D721Med (cell line): ENCODE measurements at places on chromosomes 6 and 20.

DNA sequence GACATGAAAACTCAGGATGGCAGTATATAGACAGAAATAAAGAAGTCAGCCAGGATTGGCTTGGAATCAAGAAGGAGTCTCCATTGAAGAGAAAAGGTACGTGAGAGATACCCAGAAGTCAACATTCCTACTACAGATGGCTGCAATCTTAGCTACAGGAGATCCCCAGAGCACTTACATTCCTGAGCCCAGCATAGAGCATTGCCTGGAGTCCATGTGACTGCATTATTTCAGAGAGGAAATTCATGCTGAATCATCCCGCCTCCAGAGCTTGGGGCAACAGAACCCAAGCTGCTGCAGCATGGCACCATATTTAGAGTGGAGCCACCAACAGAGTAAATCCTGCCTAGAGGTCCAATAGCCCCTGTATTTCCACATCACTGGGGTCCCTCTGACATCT, 125.0 kb upstream of the GRIK2 start:
- DNase-seq, result no peak

GRCh38 chr20:62049342-62050165, 16.1 kb downstream of the TAF4 start:
- DNase-seq, result no peak

GRCh38 chr6:41122918-41123317, 31.2 kb downstream of the TREML1 start:
- no peak for DNase-seq

GRCh38 chr6:122286512-122286911, 112.9 kb upstream of the HSF2 start:
- no peak for DNase-seq

DNA sequence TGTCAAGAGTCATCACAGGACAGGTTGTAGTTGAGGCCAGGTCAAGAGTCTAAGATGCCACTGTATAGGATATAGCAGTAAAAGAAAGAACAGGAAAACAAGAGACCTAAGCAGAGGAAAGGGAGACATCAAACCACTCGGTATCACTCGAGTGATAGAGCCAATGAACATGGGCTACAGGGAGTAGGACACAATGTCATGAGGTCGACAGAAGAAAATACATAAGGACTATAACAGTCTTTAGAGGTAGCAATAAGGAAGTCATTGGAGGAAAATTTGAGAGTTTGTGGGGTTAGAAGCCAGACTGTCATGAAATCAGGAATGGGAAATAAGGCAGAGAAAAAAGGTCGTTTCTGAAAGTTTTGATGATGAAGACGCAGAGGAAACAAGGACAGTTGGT, 99.7 kb downstream of the PRKN start:
- DNase-seq, result no peak

DNA sequence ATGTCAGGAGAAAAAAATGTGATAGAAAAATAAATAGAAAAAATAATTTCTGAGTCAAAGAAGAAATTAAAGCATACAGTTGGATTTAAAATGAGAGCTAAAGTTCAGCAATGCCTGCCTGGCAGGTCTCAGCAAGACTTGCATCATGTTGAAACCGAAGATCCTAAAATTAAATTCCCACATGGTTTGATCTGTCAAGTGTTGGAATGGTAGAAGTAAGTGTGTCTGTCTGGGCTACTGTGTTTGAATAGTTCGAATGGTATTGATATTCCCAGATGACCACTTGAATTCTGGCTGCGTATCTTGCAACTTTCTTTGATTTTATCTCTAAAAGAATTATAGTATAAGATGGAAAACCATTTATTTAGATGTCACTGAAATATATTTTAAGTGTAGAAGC, 1349.6 kb downstream of the EPHA7 start:
- DNase-seq, result no peak

GRCh38 chr6:62367601-62368000, 81.6 kb upstream of the KHDRBS2 start:
- DNase-seq, result no peak

GRCh38 chr6:40550202-40551101, 36.7 kb downstream of the LRFN2 start:
- no peak for DNase-seq

GRCh38 chr6:90428514-90428913, 131.9 kb upstream of the BACH2 start:
- DNase-seq, result no peak

DNA sequence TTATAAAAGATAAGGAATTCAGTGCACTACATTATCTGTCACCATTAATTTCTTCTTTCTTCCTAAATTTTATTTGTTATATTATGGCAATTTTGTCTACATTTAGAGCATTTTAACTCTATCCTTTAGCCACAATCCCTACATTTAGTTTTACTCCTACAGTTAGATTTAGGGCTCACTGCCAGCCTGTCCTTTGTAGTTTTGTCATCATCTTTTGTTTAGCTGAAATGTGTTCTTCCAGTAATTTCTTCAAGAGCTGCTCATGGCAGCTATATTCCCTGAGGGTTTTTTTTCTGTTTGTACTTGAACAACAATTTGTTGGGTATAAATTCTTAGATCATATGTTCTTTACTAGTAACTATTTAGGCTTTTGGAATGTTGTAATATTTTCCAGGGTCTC, 72.7 kb upstream of the B3GAT2 start:
- DNase-seq, result no peak

GRCh38 chr20:50654904-50655303, 36.4 kb downstream of the RIPOR3 start:
- DNase-seq, result no peak

- DNase-seq, result no peak
These were observed 16.4 kb downstream of the TRIM27 start for GRCh38 chr6:28907394-28907793.

DNA sequence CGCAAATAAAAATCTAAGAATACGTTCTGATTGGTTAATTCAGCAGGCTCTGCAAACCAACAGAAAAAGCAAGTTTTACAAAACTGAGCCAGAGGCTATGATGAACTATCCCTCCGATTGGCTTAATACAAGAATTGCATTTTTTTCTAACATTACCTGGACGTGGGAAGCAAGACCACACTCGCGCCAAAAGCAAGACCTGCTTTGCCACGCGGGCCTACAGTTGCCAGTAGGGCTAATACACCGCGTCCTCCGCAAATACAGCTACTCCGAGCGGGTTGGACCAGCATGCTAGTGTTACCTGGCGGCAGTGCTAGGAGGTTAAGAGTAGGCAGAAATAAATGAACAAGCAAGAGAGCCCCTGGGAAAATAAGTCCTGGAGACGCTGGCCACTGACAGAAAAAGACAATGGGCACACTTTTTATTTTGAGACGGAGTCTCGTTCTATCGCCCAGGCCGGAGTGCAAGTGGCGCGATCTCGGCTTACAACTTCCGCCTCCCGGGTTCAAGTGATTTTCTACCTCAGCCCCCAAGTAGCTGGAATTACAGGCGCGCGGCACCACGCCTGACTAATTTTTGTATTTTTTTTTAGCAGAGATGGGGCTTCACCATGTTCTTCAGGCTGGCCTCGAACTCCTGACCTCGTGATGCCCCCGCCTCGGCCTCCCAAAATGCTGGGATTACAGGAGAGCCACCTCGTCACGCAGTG, 131.9 kb upstream of the BTN3A2 start:
- no peak for DNase-seq

DNA sequence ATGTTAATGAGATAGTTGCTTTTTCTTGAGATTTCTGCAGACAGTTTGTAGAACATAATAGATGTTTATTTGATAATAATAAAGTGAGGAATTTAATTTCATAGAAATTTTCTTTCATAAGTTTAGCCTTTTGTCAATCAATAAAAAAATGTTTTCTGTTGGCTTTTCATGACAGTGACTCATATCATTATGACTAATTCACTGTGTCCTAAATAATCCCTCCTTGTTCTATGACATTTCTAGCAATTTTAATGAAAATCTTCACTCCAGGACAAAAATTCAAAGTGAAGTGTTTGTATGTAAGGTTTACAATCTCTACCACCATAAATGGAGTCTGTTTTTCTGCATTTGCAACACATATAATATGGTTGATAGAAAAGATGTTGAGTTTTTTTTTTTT, 109.9 kb downstream of the UTRN start:
- no peak for DNase-seq

DNA sequence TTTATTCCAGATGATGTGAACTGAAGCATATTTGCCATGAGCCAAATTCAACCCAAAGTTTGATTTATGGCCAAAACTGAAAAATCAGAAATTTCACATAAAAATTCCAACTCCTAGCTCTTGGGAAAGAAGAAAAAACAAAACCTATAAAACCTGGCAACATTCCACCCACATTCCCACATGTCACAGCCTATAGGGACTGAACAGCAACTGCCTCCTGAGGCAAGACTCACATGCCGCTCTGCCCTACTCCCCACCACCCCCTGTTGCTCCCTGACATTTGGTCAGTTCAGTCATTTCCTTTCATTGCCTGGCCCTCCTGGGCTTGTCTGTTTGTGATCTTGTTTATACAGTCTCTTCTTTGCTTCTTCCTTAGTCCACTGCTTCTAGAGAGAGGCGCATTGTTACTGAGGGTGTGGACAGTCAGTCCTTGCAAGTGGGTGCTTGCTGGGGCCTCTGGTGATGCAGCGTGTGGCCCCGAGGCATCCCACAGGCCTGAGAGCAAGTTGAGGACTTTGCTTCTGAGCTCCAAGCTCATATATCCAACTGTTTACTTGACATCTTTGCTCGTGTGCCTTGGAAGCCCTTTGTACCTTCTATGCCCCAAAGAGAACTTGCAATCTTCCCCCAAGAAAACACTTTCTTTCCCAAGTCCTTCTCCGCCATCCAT, 31.4 kb downstream of the NFATC2 start:
- DNase-seq, result no peak

- DNase-seq, result no peak
These were observed 32.7 kb downstream of the ACSS1 start for GRCh38 chr20:25025091-25025861.

DNA sequence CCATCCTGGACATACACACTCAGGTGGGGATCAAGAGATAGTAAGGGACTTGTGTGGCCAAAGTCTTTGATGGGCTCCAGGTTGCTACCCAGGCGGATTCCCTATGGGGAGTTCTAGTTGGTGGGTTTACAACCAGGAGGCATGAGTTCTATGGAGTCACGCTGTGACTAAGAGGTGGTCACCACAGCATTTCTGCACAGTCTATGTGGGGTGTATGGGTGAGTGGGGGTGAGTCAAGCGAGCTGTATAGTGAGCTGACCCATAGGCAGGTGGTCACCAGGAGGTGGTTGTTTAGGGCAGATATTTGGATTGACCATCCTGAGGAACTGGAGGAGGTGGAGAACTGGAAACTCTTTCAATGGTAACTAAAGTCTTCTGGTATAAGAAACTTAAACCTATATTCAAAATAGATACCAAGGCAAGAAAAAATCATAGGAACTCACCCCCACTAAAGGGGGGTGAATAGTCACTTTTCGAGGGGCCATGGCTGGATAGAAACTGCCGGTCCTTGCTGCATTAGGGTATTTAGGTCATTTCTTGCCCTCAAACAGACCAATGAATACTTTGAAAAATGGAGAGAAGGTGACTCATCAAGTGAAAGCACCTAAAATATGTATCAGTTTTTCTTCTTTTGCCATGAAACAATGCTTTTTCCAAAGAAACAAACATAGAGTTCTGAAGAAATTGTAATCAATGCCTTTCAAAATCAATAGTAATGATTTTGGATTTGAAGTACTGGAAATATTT, 84.3 kb upstream of the NRN1 start:
- no peak for DNase-seq

DNA sequence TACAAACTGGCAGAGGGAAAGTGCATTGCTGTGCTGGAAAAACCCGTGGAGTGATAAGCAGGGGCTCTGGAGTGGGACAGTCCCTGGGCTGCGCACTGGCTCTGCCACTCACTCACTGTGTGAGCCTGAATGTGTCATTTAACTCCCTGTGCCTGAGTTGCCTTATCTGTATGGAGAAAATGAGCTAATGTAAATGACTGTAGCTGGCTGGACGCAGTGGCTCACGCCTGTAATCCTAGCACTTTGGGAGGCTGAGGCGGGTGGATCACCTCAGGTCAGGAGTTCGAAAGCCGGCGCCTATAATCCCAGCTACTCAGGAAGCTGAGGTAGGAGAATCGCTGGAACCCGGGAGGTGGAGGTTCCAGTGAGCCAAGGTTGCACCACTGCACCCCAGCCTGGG, 18.4 kb upstream of the RPN2 start:
- DNase-seq, result no peak
